IMR-90 (cell line): ENCODE measurements at places on chromosomes 16 and 17.
A peak's percentile ranks its signal among the peaks of the same experiment; 100 is the strongest.

DNA sequence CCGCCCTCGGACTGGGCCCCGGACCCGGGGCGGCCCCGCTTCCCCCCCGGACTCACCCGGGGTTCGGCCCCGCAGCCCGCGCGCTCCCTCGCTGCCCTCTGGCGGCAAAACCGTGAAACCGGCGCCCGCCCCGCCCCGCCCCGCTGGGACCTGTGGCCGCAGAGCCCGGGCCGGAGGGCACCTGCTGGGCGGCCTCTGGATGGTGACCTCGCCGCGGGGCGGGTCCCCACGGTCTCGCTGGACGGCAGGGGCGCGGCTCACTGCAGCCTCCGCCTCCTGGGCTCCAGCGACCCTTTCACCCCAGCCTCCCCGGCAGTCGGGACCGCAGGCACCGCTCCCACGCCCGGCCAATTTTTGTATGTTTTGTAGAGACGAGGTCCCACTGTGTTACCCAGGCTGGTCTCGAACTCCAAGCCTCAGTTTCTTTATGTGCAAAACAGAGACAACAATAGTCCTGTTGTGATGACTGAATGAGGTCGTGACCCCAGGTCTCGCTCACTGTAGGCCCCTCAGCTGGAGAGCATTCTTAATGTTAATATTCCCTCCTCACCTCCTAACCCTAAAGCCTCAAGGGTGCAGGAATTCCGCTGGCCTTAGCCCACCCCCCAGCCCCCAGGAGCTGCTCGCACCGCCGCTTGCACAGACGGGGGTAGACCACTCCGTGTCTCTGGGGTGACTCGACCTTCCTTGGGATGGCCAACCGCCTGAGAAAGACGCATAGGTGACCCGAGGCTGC, 33.7 kb upstream of the RPH3AL start:
- DNase-seq: no peak

- DNase-seq: no peak
Measured at GRCh38 chr17:39555368-39555767, 52.4 kb downstream of the NEUROD2 start.

DNA sequence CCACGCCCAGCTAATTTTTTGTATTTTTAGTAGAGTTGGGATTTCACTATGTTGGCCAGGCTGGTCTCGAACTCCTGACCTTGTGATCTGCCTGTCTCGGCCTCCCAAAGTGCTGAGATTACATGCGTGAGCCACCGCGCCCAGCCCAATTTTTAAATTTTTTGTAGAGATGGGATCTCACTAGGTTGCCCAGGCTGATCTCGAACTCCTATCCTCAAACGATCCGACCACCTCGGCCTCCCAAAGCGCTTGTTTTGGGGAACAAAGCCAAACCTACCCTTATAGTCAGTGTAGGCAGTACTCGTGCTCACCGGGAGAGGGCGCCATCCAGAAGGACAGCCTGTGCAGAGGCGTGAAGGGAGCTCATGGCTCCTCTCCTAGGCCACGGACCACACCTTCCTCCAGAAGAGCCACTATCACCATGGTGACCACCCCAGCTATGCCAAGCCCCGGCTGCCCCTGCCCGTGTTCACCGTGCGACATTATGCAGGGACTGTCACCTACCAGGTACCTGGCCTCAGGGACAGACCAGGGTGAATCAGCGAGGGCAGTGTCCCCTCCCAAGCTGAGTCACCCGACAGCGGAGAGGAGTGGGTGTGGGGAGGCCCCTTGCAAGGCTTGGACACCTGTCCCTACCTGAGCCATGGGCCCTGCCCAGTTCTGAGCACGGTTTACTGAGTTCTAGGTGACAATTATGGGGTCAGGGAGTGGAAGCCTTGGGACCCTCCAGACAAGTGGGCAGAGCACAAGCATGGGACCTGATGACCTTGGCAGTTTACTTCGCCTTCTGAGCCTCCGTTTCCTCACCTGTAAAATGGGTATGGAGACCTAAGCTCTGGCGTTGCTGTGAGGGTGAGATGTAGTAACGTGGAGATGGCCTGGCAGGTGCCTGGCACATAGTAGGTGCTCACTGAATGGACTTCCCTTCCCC, 13.7 kb downstream of the MYO15B start:
- DNase-seq: peak; percentile 5

DNA sequence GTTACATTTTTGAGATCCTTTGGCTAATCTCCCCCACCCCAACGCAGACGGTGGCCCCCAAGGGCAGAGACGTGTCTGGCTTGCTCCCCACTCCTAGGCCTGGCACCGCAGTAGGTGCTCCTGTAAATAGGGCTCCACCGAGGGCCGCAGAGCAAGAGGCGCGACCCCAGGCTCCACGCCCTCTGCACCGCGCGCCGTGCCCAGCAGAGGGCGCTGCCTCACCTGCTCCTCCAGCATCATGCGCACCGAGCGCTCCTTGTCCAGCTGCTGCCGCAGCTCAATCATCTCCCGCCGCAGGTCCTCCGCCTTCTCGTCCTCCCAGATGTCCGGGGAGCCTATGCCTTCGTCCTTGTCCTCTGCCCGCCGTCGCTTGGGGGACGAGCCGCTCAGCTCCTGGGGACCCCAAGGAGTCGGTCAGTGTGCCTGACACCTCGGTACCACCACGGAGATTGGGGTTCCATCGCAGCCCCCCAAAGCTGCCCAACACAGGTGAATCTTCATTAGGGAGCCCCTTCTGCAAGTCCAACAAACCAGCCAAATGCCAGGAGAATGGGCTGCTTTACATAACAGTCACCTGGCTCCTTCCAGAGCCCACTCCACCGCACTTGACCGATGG, 11.2 kb downstream of the TFAP4 start:
- DNase-seq: peak; percentile 16

DNA sequence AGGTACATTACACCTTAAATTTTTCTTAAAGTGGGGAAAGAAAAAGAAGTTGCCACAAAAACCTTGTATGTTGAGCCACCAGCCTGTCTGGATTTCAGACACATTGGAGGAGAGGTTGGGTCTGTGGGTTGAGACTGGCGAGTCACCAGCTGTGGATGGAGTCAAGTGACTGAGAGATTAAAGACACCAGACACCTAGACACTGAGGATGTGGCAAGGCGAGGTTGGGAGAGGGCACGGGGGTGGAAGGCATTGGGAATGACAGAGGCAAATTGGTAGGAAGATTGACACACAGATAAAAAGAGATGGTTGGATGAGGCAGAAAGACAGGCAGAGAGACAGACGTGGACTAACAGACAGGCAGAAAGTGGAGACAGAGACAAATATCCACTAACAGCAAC, 49.6 kb downstream of the KCNJ12 start:
- DNase-seq: peak; percentile 38

DNA sequence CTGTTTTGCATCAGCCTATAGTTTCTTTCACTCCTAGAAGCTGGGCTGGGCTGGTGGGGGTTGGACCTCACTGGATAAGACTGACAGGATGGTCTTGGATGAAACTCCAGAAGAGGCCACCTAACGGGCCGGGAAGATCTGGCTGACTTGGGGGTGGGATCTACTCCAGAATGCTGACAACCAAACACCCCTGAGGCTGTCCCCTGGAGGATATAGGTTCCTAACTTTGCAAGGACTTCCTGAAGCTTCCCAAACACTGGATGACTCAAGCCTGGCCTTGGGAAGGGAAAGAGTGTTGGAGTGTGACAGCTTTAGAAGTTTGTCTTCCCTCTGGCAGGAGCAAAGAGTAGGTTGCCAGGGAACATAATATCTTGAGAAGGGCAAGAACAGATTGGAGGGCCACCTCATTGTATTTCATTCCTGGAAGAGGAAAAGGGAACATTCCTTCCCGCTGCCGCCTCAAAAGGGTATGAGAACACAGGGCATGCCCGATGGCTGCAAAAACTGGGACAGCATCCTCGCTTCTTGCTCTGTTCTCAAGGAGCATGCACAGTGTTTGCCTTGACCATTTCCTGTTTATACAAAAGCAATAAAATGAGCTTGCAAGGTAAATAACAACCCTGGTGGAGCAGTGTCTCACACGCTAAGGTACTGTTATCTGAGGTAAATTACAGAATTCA, 6.8 kb upstream of the CYB5B start:
- DNase-seq: no peak

DNA sequence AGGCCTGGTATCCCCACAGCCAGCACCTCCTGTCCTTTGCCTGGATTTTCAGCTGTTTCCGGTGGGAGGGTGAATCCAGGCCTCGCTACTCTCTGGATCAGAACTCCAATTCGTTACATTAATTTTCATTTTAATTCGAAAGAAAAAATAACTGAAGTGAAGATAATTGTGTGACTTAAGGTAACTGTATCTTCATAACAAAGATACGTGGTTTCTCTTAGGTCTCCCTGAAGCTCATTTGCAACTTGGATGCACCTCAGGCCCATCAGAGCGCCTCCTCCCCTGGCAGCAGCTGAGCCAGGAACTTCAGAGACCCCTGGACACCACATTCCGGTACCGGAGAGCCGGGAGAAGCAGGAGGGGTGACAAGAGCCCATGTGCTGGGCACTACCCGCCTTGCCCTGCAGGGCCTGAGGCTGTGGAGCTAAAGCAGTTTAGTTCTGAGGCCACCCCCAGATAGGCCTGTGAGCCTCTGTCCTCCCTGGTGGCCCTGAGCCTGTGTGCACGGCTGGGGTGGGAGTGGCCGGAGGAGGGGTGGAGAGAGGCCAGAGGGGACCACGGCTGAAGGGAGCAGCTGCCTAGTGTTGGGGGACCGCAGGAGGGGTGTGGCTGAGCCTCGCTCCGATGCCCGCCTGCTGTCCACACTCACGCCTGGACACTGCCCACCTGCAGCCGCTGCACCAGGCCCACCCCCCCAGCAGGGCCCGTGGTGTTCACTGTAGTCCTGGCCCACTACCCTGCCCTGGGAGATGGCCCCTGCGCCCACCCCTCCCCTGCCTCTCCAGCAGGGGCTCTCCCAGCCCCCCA, 11.4 kb upstream of the DUS1L start:
- DNase-seq: no peak

- DNase-seq: no peak
Measured at GRCh38 chr17:10055262-10055975, 143.0 kb downstream of the GAS7 start.

- DNase-seq: no peak
Measured at GRCh38 chr16:83602761-83603722, 204.7 kb upstream of the HSBP1 start.

DNA sequence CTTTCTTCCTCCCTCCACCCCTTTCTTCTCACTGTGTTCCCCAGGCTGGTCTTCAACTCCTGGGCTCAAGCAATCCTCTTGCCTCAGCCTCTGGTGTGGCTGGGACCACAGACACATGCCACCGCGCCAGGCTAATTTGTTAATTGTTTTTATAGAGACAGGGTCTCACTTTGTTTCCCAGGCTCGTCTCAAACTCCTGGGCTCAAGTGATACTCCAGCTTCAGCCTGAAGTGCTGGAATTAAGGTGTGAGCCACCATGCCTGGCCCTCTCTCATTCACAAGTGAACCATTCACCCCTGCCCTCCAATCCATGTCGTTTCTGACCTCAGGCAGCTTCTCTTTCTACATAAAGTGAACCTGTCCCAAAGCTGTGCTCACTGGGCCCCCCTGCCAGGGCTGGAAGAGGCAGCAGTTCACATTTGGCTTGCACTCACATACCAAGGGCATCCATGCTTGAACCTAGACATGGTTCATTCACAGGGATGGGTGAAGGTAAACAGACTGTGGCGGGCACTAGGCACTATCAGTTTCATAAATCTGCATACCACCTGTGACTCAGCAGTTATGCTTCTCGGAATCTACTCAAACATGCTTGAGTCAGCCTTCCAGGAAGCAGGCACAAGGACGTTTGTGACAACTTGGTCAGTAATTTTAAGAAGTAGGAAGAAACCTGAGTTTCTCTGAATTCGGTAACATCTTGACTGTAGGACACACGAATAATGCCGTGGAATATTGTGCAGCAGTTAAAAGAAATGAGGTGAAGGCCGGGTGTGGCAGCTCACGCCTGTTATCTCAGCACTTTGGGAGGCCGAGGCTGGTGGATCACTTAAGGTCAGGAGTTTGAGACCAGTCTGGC, 6.0 kb upstream of the RNF213 start:
- DNase-seq: peak; percentile 91

GRCh38 chr16:11562941-11563340, 23.8 kb downstream of the LITAF start:
- DNase-seq: no peak

DNA sequence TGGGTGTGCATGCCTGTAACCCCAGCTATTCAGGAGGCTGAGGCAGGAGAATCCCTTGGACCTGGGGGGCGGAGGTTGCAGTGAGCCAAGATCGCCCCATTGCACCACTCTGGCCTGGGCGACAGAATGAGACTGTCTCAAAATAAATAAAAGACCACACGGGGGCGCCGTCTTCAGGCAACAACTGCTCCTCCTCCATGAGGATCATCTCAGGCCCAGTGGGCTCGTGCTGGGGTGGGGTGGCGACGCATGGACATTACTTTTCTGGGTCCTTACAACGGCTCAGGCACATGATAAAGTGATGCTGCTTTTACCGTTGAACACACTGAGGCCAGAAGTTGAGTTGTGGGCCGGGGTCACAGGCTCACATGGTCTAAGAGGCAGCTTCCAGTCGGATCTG, 56.2 kb downstream of the PRMT7 start:
- peak; percentile 9 for DNase-seq

DNA sequence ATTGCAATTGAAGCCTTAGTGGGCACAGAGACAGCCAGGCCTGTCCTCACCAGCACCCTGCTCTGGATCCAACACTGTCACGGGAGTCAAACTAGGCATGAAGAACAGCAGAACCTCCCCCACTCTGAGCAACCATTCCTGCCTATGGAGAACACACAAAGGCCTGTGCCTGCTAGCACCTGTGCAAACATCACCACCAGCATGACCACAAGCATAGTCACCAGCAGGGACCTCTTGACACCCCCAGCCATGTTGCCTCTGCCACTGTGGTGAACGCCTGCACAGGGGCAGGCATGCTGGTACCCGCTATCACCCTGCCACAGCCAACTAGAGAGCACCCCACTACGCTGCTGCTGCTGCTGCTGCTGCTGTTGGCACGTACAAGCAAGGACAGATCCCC, 51.7 kb downstream of the CMC2 start:
- no peak for DNase-seq

GRCh38 chr17:69605571-69605970, 191.1 kb downstream of the MAP2K6 start:
- peak; percentile 17 for DNase-seq

DNA sequence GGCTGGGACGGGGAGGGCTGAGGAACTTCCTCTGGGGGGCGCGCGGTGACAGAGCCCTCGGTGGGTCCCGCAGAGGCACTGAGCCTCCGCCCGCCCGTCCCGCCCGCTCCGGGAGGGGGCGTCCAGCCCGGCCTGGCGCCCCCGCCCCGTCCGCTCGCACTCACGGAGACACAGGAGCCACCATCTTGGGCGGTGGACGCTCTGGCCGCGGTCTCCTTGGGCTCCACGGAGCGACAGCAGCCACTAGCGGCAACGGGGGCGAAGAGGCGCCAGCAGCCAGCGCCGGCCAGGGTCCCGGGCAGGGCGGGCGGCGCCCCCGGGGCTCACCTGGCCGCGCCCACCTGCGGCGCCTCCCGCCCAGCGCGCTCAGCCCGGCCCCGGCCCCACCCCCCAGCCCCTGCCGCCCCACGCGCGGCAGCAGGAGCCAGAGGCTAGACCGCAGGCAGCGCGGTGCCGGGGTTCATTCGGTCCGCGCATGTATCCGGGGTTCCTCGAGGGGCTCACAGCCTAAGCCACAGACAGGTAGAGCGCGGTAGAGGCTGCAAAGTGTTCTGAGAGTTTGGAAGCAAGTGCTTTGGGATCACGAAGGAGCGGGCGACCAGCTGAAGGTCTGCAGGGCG, at the start of gene C17orf113:
Gene C17orf113, minus strand, starts transcription at position 209 of the 620 bp plus-strand sequence. CDS start 7,225 bp downstream, outside the sequence.
- DNase-seq: no peak
